ENCODE measurements at places on chromosomes 12 and 14. TPM values are rescaled to one million over a fixed set of nuclear protein-coding genes. Genes with fewer than 3 reads are reported as not detected.

- peak; percentile 67 for DNase-seq
Measured at GRCh38 chr14:21703357-21704326, 30.0 kb upstream of the OR4E1 start.

RNASE3 gene
- total RNA-seq: not detected

GRCh38 chr14:54713379-54713778 lies 146.5 kb downstream of the SAMD4A start:
- DNase-seq: no peak

DNA sequence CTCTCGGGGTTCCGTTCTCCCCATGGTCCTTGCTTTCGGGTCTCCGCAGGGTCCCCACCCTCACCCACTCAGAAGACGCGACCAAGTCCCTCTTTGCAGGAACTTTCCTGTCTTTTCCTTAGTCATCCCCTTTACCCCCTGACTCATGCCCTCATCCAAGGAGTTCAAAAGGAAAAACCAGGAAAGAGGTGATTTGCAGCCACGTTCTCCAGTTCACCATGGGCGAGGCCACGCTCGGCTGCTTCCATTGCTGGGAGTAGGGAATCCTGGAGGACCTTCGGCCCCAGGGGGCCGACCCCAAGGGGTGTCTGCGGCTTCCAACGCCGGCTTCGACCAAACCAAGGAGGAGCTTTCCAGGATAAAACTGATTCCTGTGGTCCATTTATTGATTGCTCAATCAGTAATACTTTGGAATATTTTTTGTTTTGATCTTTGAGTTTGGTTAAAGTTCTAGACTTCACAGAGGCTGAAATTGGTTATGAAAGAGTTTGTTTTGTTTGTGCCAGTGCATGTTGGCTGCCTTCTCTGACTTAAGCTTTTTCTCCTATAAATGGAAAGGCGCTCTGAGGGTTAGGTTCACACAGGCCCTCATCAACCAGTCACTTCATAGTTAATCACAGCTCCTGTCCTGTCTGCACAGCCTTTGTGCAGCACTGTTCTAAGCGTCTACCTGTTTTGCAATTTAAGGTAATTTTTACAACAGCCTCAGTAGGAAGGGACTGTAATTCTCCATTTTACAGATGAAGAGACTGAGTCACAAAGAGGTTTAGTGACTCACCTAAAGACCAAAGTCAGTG lies 827 bp downstream of the ALDH2 start:
- no peak for DNase-seq

DNA sequence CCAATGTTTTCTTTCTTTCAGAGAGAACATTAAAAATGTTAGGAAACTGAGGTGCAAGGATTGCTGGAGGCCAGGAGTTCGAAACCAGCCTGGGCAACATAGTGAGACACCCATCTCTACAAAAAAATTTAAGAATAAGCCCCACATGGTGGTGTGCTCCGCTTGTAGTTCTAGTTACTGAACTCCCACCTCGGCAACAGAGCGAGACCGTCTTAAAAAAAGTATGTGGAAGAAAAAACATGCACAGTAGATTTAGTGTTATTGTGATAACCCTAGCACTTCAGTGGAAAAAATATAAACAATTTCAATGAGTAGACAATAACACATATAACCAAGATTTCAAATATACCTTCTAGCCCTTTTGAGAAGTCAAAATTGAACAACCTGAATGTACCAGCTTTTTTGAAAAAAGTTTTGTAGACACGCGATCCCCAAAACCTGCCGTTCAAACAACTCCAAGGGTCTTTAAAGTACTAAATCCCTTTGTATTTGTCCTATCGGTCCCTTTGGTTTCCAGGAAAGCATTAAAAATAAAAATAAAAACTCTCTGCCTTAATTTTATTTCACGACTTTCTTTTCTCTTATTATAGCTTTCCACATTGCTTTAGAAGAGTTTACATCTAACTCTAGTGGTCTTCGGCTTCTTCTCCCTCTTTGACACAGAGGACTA lies 1.0 kb upstream of the ANO6 start:
- DNase-seq: no peak

DNA sequence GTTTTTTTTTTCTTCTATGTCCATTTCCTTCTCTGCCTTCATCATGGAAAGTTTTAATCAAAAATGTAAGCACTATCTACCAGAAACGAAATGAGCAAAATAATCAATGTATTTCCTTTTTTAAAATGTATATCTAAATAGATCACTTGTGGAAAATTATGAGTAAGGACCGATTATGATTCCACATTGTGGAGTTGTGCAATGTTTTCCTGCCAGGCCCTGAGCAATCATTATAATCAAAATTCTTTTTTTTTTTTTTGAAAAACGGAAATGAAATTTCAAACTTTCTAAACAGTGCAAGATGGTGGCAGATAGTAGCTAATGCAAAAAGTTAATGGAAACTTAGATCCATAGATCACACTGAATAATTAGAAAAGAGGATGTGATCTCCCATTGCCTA lies 1074.6 kb upstream of the TMEM132C start:
- DNase-seq: no peak

GNB3 gene
- 1.0 TPM for total RNA-seq

DNA sequence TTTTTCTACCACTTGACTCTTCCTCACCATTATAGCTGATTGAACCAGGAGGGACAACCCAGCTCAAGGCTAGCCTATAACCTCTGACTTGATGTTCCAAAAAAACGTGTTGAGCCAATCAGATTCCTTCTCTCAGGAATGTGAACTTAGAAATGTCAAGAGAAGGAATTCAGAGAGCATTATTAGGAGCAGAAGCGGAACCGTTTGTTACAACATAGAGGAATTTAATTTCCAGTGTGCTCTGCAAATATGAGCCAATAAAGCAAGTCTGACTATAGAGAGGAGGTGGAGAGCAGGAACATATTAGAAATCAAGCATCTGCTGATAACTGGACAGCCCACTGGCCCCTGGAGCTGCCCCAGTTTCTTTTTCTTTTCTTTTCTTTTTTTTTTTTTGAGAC lies 15.3 kb upstream of the PELI2 start:
- no peak for DNase-seq

DNA sequence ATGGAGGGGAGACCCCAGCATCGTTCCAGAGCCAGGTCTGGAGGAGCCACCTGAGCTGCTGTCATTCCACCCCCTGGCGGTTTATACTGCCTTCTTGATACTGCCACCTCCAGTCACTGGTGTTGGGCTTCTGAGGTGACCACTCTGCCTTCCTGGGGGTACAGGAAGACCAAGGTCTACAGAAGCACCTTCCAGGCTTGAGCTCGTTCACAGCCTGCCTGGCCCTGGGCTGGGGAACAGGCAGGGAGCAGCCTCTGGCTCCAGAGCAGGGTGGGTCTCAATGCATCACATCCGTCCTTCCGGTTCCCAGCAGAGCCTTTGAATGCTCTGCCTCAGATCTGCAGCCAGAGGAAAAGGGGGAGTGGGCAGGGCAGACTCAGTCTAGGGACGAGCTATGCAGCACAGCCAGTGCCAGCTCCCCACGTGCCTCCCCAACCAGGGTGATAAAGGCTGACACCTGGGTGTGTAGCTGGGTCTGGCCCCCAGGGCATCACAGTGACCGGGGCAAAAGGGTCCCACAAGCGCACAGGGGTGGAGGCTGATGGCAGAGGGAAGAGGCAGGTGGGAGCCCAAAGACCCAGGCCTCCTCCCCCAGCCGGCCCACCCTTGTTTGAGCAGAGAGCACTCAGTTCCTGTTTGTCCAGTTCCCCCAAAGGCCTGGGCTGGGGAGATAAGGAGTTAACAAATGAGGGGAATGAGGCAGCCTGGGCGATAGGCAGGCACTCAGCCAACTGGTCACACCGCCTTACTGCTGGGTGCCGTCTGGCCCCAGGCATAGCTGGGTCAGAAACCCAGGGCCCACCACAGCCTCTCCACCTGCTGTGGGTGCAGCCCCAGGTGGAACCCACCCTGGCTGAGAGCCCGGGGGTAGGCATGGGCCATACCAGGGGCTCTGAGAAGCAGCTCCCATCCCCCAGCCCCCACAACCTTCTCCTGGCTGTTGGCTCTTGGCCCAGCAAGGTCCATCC lies 17.1 kb downstream of the DEGS2 start:
- no peak for DNase-seq

DNA sequence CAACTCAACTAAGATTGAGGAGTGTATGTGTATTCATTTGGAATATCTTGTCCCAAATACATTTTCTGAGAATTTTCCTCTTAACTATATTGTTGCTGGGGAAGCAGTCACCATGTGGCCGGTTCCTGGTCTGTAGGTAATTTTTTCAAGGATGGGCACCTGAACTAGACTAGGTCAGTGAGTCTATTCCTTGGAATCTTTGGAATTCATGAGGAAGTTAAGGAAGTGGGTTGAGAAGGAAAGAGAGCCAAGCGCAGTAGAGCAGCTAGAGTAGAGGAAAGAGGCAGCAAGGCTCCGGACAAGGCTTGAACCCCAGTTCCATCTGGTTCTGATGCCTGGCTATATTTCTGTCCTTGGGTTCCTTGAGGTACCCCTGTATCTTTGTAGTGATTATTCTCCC lies 183.7 kb downstream of the DACT1 start:
- no peak for DNase-seq

PAH gene
- total RNA-seq: not detected

CCDC175 gene
- not detected for total RNA-seq

- no peak for DNase-seq
Measured at GRCh38 chr12:10189653-10190052, 10.8 kb downstream of the TMEM52B start.

DNA sequence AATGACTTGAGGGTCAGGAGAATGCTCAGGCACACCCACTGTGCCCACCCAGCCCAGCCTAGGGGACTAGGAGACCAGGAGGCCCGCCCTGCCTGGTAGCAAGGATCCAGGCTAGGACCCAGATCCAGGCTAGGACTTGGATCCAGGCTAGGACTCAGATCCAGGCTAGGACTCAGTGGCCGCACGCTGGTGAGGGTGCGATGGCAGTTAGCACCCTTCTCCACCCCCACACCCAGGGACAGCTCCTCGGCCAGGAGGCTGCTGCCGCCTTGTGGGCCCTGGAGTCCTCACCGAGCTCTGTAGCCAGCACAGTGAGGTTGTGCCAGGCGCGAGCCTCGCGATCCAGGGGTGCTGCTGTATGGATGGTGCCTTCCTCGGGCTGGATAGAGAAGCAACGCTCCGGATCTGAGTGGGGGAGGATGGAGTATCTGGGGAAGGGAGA lies 5.1 kb downstream of the CDH24 start:
- DNase-seq: no peak

DNA sequence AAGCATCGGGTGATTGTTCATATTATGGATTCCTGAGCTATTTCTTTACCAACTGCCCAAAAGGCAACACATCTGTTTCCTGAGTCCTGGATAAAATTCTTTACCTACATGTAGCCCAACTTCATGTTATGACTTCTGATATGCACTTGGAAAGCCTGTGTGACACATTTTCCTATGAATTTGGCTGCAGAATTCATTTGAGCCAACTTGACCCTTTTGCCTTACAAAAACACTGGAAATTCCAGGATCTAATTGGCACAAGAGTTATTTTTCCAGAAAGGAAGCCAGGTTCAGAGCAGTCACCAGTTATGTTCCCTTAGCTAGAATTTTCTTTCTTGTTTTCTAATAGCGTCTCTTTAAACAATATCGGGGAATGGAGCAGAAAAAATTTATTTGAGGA lies 202.5 kb upstream of the LRIG3 start:
- no peak for DNase-seq

CCDC177 gene
- total RNA-seq: not detected

DNA sequence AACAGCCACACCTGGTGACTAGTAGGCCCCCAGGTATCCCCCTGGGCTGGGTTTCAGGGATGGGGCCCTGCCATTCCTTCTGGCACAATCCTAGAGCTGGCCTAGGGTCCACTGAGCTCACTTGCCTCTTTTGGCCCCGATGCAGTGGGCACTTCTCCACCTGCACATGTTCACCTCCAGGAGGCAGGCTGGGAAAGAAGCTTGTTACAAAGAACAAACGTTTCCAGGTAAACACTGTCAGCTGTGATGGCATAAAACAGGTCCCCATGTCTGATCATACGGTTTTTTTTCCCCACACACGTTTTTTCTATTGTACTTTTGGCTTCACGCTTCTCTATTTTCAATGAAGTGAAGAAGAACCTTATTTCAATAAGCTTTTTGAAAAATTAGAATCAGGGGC lies 15.8 kb upstream of the HVCN1 start:
- no peak for DNase-seq

DNA sequence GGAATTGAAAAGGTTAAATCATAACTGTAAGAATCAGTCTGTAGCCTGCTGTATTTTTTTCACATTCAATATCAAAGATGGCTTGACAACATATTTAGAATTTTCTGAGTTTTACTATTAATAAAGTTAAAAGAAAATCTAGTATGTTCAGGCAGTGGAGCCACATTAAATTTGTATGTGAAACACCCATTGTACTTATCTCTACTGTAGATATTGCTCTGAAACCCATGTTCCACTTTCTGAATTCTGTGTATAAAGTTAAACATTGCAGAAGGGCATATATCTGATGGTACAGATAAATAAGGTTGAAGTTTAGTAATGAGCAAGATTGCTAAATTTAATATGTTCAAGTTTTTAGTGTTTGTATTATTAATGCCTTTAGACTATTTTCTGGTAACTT lies 172.7 kb downstream of the FOXA1 start:
- no peak for DNase-seq

DNA sequence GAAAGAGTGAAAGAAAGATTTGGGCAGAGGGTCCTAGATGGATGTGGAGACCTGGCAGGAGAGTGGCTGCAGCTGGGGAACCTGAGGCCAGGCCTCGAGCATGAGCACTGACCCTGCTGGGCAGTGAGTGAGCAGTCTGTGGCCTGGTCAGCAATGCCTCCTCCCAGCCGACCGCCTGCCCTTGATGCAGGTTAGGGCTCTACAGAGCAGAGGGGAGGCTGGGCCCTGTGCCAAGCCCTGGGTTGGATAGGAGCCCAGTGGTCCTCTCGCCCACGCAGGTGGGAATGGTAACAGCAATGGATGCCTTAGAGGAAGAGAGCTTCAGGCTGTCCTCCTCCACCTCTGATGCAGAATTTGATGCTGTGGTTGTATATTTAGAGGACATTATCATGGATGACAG lies 59.8 kb downstream of the RAB35 start:
- no peak for DNase-seq

MYH6 gene
- not detected for total RNA-seq

P2RX2 gene
- total RNA-seq: not detected

CLEC14A gene
- not detected for total RNA-seq

TAS2R43 gene
- total RNA-seq: not detected

DNA sequence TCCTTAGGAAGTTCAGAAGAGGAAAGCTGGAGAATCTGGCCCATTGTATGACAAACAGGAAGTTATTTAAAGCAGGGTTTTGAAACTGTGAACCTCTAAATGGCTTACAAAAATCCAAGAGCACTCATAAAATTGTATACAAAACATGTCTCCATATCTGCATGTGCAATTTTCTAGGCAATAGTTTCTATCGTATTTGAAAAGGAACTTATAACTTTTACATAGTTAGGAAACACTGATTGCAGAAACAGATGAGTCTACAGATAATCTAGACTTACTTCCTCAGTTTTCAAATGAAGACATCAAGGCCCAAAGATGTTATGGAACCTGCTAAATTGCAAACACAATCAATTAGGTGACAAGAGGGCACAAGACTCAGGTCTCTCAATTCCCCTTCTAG lies 53.3 kb upstream of the ETV6 start:
- DNase-seq: no peak
